ENCODE measurements at places on chromosomes 7 and 10. TPM values are rescaled to one million over a fixed set of nuclear protein-coding genes. Genes with fewer than 3 reads are reported as not detected.

Gene C10orf67
- 0.06 TPM for total RNA-seq

Gene SFXN4
- total RNA-seq, result 46.0 TPM

Gene LDB1
- 38.8 TPM for total RNA-seq

Gene C10orf95
- total RNA-seq, result 0.14 TPM

Gene TRPV5
- total RNA-seq, result not detected

Gene CCDC172
- total RNA-seq, result not detected
